Nephron progenitor cell (in vitro differentiated cells): ENCODE measurements at places on chromosomes 7 and 10.

- no peak for DNase-seq
Observed at GRCh38 chr10:77507291-77507880, 130.2 kb downstream of the KCNMA1 start.

DNA sequence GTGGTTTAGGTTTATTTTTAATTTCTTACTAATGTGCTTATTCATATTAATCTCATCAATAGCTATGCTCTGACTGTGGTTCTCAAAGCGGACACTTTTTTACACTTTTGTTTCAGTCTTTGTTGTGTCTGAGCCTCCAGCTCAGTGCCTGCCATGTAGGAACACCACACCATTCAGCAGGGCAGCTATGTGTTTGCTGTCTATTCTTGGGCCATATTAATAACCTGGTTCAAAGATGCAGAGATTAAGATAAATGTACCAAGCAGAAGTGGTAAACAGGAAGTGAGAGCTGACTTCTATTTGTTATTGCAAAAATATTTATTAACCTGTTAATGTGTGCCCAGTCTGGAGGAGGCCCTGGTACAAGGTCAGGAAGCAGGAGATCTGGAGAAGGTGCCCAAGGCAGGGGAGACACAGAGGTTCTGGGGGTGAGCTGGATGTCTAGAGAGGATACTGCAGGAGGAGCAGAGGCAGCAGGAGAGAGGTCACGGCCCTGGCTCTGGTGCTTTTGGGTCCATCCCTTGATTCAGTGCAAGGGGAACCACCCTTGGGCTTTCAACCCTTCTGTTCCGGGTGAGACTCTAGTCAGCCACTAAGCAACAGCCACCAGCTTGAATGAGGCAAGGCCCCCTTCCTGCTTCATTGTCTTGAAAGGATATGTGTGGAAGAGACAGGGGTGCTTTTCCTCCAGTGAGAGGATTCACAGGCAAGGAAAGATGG, 1.9 kb downstream of the TBXAS1 start:
- no peak for DNase-seq

DNA sequence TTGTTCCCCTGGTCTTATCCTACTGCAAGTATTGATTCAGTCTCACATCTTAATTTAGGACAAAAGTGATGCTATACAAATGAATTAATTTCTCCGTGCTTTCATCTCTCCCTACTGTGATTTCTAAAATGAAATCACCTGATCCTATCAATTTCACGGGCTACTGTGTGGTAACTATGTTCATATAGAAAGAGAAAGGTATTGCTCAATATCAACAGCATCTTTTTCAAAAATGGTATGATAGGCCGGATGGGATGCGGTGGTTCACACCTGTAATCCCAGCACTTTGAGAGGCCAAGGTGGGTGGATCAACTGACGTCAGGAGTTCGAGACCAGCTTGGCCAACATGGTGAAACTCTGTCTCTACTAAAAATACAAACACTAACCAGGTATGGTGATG, 71.2 kb downstream of the PIK3CG start:
- DNase-seq, result no peak

DNA sequence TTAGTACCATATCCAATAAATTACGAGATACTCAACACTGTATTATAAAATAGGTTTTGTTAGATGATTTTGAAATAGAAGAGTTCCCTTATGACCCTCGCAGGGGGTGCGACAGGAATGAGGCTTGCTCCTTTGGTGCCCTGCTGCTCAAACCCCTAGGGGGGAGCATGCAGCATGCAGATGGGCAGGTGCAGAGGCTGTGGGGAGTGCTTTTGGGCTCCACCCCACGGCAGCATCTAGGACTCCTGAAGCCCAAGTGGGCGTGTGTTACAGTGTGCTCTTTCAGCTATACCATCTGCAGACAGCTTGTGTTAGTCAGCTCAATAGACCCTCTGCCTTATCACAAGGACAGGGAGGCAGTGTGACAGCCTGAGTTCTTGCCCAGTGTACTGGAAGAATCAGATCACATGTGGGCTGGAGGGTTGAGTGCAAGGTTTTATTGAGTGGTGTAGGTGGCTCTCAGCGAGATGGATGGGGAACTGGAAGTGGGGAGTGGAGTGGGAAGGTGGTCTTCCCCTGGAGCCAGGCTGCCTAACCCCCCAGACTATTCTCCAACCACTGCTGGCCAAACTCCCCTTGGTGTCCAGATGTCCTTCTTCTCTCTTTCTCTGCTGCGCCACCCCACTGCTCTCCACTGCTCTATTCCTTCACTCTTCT, 3.1 kb upstream of the MRC1 start:
- no peak for DNase-seq

- no peak for DNase-seq
Observed at GRCh38 chr10:92142512-92142911, 148.4 kb downstream of the CPEB3 start.

DNA sequence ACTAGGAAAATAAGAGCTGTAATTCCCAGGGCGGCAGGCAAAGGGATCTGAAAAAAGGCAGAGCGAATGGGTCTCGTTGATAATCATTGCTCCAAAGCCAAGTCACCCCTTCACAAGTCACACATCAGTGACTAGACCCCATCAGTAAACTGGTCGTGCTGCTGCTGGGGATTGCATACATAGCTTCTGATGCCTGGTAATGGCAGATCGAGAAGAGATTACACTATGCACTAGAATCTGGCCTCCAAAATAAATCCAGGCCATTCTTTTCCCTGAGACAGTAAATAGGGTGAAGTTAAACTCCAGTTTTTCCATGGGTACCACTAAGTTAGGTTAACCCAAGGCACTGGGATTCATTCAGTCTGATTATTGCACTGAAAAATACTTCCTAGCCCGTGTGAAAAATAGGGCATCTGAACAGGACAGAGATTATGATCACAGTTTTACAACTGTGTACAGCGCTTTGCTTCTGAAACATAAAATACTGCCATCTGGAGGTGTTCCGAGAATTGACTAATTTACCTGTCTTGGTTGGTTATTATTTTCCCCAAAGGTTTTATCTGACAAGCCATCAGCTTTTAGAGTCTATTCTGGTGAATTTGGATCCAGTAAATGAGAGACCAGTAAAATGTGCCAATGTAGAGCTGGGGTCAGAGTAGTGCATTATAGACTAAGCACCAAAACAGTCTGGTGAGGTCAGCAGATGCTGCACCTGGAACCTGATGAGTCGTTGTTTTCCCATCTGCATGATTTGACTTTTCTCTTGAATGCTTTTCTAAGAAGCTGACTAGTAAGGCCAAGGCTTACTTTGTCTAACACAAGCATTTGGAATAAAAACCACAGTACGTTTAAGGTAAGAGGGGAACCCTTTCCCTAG, 82.9 kb upstream of the AFAP1L2 start:
- DNase-seq, result no peak

- no peak for DNase-seq
Observed at GRCh38 chr7:80722616-80723195, 84.3 kb downstream of the CD36 start.
